ENCODE measurements at places on chromosomes 12 and 14. TPM values are rescaled to one million over a fixed set of nuclear protein-coding genes. Genes with fewer than 3 reads are reported as not detected.

Gene KRT71
- total RNA-seq = not detected

DNA sequence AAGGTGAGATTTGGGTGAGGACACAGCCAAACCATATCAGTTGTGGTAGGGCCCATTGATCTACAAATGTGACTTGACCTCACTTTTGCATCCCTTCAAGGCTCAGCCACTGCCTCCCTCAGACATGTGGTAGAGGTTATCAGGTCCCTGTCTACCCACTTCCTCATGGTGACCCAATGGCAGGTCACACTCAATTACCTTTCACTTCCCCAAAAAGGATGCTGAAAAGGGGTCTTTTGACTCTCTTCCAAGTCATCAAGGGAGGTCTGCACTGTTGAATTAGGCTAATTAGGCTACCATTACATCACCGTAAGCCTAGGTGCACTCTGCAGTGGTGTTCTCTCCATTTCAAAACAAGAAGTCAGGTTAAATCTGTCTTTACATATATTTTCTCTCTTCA lies 22.6 kb upstream of the DRAM1 start:
- DNase-seq = no peak

DNA sequence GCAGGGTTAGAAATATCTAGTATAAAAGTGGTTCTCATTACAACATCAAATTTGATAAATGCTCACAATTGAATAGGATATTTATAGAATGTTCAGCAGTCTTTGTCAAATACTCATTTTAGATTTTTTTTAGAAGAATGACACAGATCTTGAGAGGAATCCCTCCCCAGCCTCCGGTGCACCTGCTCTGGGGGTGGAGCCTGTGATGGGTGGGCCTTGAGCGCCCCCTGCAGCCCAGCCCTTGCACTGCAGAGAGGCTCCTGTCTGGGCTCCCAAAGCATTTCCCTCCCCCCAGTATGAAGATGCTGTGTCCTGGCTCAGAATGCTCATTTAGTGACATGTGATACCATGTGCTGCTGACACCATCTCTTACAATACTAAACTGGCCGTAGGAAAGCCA lies 792.3 kb downstream of the TMEM121 start:
- no peak for DNase-seq

Gene DLK1
- total RNA-seq = 0.86 TPM

- no peak for DNase-seq
Measured at GRCh38 chr12:120925740-120926563, 21.8 kb upstream of the SPPL3 start.

- DNase-seq = no peak
Measured at GRCh38 chr12:49200919-49201594, 12.2 kb upstream of the TUBA1A start.

GRCh38 chr12:63889721-63890509 lies 45.4 kb downstream of the SRGAP1 start:
- no peak for DNase-seq

Measured in osteocyte (in vitro differentiated cells).